ENCODE measurements at places on chromosomes 3 and 15. TPM values are rescaled to one million over a fixed set of nuclear protein-coding genes. Genes with fewer than 3 reads are reported as not detected.

The CD276 gene
- 9.3 TPM for polyA plus RNA-seq

The TADA3 gene
- 29.9 TPM for polyA plus RNA-seq

The ACKR2 gene
- 0.75 TPM for polyA plus RNA-seq

The DCLK3 gene
- polyA plus RNA-seq, result 0.02 TPM

The BFSP2 gene
- polyA plus RNA-seq, result not detected

The ERICH6 gene
- polyA plus RNA-seq, result not detected

Data from esophagus (tissue), 2 donors.